Left lung (tissue), 14 donors: ENCODE measurements at places on chromosomes 7 and 10. TPM values are rescaled to one million over a fixed set of nuclear protein-coding genes. Genes with fewer than 3 reads are reported as not detected.

Gene SPAM1
- not detected for polyA plus RNA-seq

Gene PRXL2A
- polyA plus RNA-seq: 91.6 TPM

Gene CALML5
- not detected for polyA plus RNA-seq

- DNase-seq: no peak
Observed at GRCh38 chr10:57472823-57473619, 794.7 kb downstream of the IPMK start.

DNA sequence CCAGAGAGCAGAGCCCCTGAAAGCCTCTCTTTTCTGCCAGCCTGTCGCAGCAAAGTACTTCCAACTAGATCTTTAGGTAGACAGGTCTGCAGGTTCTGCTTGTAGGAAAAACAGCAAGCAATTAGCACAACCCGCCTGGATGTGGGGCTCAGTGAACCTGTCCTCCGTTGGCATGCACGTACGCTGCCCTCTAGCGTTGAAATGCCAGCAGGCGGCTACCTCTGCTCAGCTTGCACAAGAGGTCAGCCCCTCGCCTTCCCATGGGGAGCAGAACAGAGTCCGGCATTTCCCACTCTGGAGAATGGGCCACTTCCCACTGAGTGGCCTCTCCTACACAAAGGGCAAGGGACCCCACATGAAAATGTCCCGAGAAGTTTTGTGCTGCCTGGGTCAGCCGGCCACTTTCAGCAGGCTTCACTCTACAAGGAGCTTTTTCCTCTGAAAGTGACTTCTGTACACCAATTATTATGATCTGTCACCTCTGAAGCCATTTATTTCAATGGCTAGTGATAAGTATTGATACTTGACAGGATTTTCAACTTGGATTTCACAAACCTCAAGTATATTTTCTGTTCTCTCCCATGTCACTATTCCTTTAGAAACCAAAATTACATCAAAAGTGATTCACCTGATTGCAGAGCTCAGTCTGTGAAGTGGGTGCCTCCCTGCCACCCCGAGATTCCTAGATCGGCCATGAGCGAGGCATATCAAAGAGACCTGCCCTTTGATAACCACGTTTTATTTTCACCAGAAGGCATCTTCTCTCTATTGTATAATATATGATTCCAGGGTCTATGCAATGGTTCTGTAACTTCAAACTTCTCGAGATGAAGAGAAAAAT, 56.7 kb downstream of the JCAD start:
- DNase-seq: peak; percentile 67
